ENCODE measurements at places on chromosomes 5 and 9.

GRCh38 chr5:177132136-177133095 is 1.2 kb upstream of the NSD1 start:
- DNase-seq: peak; percentile 67

DNA sequence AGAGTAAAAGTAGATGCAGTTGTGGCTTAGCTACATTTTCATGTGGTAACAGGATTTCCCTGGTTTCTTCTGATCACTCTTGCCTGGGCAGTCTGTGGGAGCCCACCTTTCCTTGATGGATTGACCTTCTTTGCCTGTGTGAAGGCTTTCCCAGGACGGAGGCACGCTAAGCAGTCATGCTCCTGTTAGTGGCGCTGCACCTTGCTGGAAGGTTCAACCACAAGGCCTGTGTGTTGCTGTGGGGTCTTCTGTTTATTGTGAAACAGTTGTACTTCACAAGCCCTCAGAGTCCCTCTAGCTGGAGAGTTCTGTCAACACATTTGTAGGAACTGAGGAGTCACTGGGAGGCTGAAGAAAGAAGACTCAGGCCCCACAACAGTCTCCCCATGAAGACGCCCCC is 402.0 kb downstream of the IRX1 start:
- DNase-seq: no peak

DNA sequence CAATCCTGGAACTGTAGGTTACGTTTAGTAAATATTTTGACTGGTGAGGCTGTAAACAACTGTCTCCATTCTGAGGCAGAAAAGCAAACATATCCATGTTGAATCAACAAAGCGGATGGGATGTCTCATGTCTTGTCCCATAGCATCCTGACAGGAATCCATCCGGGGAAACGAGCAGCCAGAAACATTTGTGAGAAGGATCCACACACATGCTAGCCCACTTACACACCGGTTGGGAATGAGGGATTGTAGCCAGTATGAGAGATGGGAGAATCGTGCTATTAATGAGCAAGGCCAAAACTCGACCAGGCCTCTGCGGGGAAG is 117.5 kb downstream of the FSTL4 start:
- no peak for DNase-seq

- no peak for DNase-seq
These were observed 5.2 kb upstream of the GCNT1 start for GRCh38 chr9:76453785-76454184.

Measured in CD4-positive, alpha-beta T cell treated with Interleukin-4 for 1 hour (primary cell).